ENCODE measurements at places on chromosomes 3 and 15.

GRCh38 chr3:18580268-18580667 is 155.1 kb upstream of the SATB1 start:
- no peak for DNase-seq

DNA sequence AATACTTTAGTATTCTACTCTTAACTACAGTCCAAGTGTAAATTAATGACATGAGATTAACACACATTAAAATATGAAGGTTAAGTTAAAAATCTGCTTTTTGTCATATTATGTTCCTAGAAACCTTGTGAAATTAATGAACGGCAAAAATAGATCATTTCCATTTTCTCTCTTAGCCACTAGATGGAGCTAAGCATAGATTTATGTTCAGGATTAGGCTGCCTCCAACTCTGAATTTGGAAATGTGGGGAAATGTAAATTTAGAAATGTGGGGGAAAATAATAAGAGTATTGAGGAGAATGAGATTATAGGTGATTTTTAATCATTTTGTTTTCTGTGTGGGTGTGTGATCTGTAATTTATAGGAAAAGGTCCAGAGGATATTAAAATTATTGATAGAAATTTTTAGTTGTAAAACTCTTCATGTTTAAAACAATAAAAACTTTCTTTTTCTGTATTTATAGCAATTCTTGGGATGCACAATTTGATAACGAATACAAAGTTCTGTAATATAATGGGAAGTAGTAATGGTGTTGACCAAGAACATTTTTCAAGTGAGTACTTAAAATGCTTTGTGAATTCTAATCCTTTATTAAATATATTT is 59.2 kb downstream of the TMOD3 start:
- DNase-seq: no peak

GRCh38 chr3:33490641-33491241 is 50.5 kb upstream of the UBP1 start:
- no peak for DNase-seq

- no peak for DNase-seq
Measured at GRCh38 chr15:70504299-70504951, 258.9 kb downstream of the UACA start.

GRCh38 chr3:184567946-184568559 is 6.5 kb downstream of the EPHB3 start:
- DNase-seq: no peak

DNA sequence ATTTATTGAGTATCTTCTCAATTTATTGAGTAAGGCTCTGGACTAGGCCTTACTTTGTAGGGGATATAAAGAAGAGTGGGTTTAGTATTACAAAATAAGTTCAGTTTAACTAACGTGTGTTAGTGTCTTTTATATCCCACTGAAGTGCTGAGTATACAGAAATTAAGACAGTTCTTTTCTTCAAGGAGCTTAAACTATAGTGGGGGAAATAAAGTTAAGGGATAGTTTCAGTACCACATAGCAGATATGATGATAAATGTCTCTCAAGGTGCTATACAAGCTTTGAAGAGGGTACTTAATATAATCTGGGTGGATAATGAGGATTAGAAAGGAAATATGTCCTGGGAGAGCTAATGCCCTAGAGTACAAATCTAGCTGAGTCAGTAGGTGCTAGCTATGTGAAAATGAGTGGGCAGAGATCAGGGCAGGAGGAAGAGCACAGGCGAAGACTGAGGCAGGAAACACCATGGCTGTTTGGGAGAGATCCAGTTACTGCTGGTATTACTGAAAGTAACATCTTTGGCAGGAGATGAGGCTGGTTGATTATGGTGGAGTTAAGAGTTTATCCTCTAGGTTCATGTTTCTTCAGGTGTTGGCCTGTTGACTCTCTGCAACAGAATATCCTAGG is 46.0 kb downstream of the TEX9 start:
- no peak for DNase-seq

DNA sequence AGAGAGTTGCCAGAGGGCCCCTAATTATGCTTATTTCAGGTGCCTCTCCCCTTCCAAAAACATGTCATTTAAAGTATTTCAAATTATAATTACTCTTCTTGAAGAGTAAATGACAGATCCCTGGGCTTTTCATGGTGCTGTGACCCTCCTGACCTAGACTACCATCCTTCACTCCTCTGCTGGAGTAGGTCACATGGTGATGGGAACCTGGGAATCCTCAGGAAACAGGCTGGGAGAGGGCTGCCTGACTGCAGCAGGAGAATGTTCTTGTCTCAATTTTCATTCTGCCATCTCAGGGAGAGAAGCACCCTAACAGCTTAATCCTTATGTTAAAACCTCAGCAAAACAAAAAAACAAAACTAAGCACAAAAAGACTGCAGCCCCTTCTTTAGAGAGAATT is 24.6 kb downstream of the PGBD4 start:
- no peak for DNase-seq

GRCh38 chr15:31197497-31198414 is 96.2 kb upstream of the TRPM1 start:
- no peak for DNase-seq

DNA sequence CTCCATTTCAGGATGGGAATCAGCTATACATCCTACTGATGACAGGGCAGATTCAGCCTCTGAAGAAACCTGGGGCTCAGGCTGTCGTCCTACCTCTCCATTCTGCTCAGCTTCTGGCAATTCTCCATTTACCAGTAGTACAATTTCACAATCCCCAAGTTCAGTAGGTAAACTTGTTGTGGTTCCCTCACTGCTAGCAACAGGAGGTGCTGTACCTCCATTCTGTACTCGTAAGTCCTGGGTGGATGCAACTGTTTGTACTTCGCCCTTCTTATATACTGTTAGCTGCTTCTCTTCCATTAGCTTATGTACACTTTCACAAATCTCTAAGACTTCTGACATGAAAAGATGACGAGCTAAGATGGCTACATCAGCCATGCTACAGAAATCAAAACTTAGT is 11.6 kb downstream of the ZBTB11 start:
- DNase-seq: no peak

GRCh38 chr15:74847432-74847831 is 4.5 kb upstream of the ULK3 start:
- no peak for DNase-seq

Measured in NCI-H446 (cell line).